Foreskin melanocyte (primary cell): ENCODE measurements at places on chromosomes 3 and 15.

- DNase-seq: no peak
Measured at GRCh38 chr3:117790235-117790987, 1080.8 kb downstream of the TUSC7 start.

DNA sequence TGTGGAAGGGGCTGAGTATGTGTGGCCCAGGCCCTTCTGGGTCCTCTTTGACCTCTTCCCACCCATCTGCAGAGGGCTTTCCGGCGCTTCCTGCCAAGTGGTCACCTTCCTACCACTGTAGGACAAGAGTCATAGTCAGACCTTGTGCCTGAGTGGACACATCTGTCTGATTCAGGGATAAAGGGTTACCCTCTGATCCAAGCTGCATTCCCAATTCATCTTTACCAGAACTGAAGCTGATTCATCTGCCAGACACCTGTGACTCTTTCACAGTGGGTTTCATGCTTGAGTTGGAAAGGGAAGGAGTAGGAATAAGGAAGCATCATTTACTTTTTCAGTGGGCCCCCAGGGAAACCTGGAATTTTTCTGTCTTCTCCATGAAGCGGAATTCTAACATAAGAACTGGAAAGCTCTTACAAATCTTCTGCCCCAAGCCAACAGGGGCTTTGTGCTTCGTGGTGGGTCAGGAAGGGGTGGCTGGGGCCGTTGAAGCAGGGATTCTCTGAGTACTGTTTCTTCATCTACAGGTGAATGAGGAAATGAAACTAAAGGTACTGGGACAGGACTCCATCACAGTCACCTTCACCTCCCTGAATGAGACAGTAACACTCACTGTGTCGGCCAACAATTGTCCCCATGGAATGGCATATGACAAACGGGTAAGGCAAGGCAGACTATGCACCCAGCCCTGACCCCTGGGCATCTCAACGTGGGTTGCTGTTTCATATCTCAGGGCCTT is 46.4 kb downstream of the C3orf20 start:
- DNase-seq: no peak

DNA sequence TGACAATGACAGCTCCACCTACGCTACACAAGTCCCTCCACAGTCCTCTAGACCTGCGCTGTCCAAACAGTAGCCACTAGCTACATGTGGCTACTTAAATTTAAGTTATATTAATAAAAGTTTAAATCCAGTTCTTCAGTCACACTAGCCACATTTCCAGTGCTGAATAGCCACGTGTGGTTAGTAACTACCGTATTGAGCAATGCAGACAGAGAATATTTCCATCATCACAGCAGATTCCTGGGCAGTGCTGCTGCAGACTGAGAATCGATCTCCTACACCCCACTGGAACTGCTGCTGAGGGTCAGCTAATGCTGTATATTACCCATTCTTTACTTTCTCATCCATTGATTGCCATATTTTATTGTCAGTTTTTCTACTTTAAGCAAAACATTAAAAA is 40.9 kb downstream of the HDC start:
- no peak for DNase-seq

GRCh38 chr3:170635385-170635735 is 49.5 kb upstream of the SLC7A14 start:
- DNase-seq: no peak

- DNase-seq: no peak
Measured at GRCh38 chr3:31354373-31354772, 178.4 kb upstream of the STT3B start.

GRCh38 chr3:149258298-149258697 is 36.7 kb upstream of the CP start:
- DNase-seq: no peak

DNA sequence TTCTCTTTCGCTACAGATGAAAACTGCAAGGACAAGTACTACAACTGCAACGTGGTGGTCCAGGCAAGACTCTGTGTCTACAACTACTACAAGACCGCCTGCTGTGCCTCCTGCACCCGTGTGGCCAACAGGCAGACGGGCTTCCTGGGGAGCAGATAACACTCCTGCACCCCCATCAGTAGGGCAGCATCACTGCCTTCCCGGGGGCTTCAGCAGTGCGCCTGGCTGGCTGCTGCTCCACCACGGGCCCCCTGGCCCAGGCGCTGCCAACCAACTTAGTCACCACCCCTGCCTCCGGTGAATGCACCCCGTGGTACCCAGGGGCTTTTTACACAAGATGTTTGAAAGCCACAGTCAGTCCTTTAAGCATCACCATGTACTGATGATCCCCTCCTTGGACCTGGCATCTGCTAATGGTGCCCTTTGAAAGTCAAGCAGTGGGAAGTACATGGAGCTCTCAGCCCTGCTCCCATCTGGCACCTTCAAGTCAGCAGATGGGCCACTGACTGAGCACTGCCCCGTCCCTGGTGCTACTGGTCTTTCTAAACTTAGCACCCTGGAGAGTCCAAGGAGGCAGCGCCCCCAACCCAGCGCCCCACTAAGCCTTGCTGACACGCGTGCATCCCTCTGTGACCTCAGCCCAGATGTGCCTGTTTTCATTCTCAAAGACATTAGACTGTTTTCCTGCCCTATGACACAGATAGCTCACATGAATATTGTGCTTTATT is 33.0 kb upstream of the NR2E3 start:
- DNase-seq: no peak

DNA sequence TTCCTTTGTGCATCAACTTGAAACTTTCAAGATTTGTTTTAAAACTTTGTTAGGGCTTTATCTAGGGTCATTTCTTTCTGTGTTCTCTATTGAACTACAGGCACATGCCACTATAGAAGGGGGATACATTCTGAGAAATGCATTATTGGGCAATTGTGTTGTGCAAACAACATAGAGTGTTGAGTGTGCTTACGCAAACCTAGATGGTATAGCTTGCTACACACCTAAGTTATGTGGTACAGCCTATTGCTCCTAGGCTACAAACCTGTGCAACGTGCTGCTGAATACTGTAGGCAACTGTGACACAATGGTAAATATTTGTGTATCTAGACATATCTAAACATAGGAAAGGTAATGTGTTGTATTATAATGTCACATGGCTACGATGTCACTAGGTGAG is 33.0 kb upstream of the KLF13 start:
- no peak for DNase-seq

DNA sequence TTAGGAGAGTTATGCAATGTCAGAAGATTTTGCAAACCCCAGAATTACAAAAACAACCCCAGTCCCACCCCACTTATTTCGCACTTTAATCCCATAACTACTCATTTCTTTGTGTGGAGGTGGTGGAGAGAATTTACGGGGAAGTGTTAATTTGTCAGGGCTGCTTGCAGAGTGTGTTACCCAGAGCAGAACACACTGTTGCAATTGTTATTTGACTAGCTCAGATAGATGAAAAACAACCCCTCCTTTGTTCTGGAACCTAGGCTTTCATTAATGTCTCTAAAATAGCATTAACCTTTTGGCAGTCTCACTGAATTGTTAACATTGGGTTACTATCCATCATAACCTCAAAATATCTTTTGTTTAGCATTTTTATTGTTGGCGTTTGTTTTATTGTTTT is 55.8 kb upstream of the MINAR1 start:
- peak; percentile 74 for DNase-seq

DNA sequence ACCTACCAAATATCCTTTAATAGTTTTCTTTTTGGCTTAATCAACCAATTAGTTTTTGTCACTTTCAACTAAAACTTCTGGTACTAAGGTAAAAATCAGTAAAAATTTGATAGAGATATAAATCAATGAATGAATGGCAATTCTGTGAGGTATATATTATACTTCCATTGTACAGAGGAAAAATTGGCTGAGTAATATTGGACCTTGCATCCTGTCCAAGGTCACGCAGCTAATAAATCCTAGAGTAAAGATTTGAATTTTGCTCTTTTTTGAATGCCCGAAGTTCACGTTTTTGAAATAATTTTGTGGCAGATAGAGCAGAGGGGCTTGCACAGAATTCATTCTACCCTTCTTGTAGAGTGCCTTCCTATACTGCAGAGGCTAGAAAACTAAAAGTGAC is 81.1 kb upstream of the ZNF280D start:
- DNase-seq: no peak

DNA sequence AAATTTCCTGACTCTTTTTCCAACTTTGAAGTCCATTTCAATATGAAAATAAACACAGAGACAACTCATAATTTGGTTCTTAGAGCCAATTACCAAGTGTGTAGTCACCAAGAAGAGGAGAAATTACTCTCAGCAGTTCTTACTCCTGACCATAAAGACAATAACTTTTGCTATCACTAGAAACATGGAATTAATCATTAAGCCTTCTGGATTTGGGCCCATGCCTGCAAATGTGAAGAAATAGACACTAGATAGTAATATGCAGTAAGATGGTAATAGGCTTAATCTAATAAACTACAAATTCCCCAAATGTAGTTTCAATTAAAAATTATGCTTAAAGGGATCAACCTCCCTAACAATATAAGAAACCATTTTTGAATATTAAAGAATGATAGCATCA is 185.1 kb upstream of the AGTR1 start:
- DNase-seq: no peak

DNA sequence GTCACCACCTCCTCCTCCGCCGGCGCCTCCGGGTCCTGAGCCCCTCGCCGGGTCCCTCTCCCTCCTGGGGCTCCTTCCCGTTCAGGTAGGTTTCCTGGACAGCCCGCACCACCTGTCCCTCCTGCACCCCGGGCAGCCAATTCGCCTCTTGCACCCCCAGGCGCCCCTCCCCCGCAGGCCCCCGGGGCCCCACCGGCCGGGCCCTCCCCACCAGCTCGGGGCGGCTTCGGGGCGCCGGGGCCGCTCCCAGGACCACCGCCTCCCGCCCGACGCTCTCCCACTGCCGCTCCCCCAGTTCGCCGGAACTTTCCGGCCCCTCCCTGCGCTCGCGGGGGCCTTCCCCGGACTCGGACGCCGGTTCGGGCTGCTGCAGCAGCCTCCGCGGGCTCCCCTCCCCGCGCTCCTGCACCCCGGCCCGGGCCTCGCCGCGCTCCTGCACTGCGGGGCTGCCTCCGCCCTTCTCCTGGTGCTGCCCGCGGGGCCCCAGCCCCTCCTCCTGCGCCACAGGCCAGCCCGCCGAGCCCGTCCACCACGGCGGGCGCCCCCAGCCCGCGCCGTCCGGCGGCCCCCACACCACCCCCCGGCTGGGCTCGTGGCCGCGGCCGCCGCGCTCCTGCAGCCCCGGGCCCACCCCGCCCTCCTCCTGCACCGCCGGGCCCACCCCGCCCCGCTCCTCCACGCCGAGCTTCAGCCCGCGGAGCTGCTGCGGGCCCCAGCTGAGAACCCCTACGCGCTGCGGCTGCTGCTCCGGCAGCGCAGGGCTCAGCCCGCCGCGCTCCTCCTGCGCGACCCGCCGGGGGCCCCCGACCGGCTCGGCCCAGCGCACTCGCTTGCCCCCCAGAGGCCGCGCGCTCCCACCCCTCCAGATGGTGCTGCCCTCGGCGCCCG is 587 bp upstream of the TNK2 start:
- no peak for DNase-seq

DNA sequence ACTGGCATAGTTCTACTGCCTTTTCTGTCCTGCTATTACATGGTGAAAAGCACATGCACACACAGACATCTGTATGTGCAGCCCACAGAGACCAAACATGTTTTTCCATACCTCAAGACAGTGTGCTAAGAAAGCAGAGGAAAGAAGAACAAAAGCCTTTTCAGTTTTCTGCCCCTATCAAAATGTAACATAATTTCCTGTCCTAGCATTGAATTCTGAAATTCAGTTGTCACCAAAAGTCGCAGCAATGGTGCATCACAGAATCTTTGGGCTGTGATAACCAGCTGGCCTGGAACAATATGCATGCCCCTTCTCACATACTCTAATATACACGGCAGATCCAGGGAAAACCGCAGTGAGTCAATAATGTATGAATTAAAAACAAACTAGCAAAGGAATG is 153.8 kb upstream of the RAP2B start:
- DNase-seq: no peak

DNA sequence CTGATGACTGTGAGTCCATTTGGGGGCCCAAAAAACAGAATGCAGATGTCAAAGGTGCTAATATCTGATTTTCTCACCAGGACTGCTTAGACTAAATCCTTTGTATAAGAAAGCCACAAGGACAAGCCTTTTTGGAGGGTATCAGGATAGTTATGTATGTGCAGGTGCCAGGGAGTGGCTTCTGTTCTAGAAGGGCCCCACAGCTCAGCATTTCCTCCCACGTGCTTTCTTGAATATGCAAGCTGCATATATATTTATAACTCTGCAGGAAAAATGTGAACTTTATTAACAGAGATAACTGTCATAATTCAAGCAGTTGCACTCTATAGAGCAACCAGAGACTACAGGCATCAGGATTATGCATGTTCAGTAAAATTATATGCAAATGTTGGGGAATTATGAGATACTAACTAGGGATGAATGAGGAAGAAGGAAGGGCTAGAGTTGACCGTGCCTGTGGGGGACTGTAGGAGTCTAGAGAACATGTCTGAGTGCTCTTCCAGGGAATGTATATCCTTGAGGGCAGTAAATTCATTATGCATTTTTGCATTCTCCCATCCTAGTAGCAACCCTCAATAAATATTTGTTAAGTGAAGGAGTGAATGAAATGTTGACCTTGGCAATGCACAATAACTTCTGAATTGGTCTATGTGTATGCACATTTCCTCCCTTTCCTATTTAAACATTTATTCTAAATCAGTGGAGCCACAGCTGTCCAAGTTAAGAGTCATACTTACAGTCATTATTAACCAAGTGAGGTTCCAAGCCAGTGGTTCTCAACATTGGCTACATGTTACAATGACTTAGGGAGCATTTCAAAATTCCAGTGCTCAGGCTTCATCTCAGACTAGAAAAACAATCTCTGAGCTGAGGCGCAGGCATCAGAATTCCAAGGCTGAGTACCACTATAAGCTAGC is 94.8 kb upstream of the ANKRD28 start:
- no peak for DNase-seq

DNA sequence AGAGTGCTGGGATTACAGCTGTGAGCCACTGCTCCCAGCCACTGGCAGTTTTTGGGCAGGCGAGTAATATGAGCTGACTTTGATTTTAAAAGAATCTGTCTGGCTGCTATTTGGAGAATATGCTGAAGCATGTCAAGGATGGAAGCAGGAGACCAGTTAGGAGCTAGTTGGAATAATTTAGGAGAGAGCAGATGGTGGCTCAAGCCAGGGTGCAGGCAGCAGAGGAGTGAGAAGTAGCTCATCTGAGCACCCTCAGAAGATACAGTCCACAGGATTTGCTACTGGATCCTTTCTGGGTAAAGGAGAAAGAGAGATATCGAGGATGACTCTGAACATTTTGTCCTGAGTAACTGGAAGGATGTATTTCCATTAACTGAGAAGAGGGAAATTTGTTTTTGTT is 30.4 kb upstream of the BDH1 start:
- no peak for DNase-seq
